Progenitor cell of endocrine pancreas (in vitro differentiated cells): ENCODE measurements at places on chromosomes 7 and 10.
A peak's percentile ranks its signal among the peaks of the same experiment; 100 is the strongest.

GRCh38 chr10:23686722-23687121, 247.8 kb downstream of the OTUD1 start:
- H3K4me1 ChIP-seq, result no peaks in the 10 kb centered on the region
- peaks cover 71% of the 10 kb centered on the region for H3K27me3 ChIP-seq
- H3K27ac ChIP-seq, result no peak overlapping the region
- H3K36me3 ChIP-seq, result no peaks in the 10 kb centered on the region
- DNase-seq, result no peak

DNA sequence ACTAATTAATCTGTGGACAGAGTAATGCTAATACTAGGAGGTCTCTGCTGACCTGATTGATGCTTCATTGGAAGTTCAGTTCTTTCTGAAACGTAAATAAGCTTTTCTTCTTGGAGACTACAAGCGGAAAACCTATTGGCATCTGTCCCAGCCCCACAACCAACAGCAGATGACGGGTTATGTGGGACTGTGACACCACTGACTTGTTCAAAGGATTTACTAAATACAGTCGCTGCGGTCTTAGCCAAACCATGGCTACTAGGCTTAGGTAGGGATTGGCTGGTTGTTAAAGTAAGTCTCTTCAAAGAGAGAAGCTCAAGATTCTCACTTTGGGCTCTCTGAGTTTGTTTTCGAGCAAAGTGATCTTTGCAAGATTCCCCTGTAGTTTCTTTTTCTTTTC, 68.3 kb downstream of the HYCC1 start:
- no peaks in the 10 kb centered on the region for H3K27me3 ChIP-seq
- no peak overlapping the region for H3K4me3 ChIP-seq
- H3K36me3 ChIP-seq, result peaks cover 8% of the 10 kb centered on the region

DNA sequence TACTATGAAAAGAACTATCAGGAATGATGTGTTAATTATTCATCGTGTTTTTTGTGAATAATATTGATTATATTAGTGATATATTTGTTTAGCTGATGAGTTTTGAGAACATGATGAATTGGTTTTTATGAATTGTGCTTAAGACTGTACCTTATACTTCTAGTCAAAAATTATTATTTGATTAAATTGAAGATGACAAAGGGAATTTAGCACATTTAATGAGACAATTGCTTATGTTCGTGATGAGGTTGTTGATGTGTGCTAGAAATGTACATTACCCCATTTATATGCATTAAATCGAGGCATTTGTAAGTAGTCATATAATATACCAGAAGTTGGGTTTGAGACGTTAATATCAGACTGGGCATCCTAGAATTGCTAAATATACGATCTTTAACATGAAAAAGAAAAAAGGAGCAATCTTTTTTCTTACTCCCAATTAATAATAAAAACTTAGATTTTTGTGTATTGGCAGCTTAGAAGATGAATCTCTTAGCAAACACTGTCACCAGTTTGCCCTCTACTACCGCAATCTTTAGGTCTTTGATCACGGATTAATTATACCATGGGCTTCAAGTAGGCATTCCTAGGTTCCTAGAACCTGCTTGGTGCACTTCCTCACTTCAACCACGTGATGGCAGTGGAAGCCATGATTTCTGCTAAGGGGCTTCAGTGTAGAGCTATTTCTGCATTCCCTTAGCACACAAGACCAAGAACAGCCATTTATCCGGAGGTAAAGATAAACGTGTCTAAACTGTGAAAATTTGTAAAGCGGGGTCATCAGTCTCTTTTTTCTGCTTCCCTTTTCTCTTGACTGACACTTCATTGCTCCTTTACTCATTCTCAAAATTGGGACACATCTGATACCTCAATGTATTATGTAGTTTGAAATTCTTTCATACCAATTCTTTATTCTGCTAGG, 1.6 kb downstream of the KLHDC10 start:
- peaks cover 5% of the 10 kb centered on the region for H3K36me3 ChIP-seq
- H3K4me1 ChIP-seq, result peaks cover 43% of the 10 kb centered on the region
- peak; percentile 47 for DNase-seq

- H3K4me1 ChIP-seq, result no peaks in the 10 kb centered on the region
- H3K27ac ChIP-seq, result no peak overlapping the region
- DNase-seq, result no peak
Observed at GRCh38 chr7:150481186-150481920, 30.9 kb downstream of the GIMAP8 start.

DNA sequence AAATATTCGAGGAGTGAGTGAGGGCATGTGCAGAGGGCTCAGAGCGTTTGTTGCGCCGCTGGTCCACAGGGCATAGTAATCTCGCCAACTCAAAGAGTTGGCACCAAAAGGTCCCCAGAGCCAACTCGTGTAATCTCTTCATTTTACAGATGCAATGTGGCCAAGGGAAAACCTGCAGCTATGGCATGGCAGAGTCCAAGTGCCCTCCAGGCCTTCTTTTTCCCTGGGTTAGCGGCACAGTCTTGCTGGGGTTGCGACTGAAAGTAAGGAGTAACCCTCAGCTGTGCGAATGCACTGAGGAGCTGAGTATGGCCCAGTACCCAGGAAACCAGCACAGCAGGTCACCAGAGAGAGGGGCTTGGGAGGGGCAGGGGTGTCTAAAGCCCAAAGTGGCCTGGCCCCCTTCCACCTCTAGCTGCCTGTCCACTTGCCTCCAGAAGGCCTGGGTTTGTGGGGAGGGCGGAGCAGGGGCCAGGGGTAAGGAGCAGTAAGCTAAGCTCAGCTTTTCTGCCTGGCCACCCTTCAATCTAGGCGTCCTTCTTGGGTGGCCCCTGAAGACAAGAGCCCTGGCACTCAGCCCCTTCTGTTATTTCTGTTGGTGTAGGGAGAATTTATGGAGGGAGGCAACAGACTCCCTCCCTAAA, 3.3 kb upstream of the GAD2 start:
- H3K27ac ChIP-seq, result no peak overlapping the region
- peaks cover 64% of the 10 kb centered on the region for H3K27me3 ChIP-seq
- H3K36me3 ChIP-seq, result no peaks in the 10 kb centered on the region
- H3K4me3 ChIP-seq, result no peak overlapping the region
- H3K4me1 ChIP-seq, result peaks cover 16% of the 10 kb centered on the region

- no peak overlapping the region for H3K4me3 ChIP-seq
- H3K27ac ChIP-seq, result no peak overlapping the region
Observed at GRCh38 chr10:36094096-36094495, 452.0 kb upstream of the FZD8 start.

DNA sequence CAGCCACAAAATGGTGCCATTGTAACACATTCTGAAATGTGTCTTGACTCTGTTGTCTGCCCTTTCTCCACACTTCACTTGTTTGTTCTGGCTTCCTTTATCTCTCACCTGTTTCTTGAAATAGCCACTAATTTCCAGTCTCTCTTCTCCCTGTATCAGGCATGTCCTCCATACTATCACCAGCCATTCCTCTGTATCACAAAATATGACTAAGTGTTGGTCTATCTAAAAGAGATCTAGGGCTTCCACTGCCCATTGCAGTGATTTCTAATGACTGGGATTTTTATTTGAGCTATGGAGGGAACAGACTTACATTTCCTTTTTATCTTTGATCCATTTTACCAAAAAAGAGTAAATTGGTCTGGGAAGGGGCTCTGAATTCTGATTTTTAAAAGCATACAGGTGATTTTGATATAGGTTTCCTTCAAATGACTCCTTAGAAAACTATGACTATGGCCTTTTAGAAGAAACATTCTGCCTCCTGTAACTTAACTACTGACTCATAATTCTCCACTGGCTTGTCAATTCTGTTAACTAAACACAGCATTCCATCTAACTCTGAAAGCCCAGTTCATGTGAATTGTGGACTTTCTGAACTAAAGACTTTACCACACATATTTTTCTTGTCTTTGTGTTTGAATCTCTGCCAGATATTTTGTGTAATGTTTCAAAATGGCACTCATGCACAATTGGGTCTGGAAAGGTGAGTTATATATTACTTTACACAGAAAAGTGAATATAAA, 1121.4 kb downstream of the XPNPEP1 start:
- no peak overlapping the region for H3K27ac ChIP-seq
- no peak overlapping the region for H3K4me3 ChIP-seq
- DNase-seq, result no peak
- H3K27me3 ChIP-seq, result no peaks in the 10 kb centered on the region
- H3K36me3 ChIP-seq, result no peaks in the 10 kb centered on the region
- peaks cover 3% of the 10 kb centered on the region for H3K4me1 ChIP-seq

DNA sequence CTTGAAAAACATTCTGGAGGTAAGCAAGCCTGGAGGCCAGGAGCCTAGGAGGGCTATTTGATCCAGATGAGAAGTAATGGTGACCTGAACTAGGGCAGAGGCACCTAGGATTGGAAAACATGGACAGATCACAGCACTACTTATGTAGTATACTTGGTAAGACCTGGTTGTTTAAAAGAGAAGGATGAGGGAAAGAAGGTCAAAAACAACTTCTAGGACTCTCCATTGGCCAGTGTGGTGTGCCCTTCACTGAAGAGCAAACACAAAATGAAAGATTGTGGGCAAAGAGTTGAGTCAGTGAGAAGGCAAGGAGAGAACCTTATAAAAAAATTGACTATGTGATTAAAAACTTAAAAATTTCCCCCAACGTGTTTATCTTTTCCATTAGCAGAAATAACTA, 14.3 kb downstream of the ANKRD1 start:
- H3K27ac ChIP-seq, result no peak overlapping the region
- peaks cover under 1% of the 10 kb centered on the region for H3K4me1 ChIP-seq
- H3K4me3 ChIP-seq, result no peak overlapping the region
- no peaks in the 10 kb centered on the region for H3K27me3 ChIP-seq

GRCh38 chr7:23491502-23491901, 21.2 kb upstream of the IGF2BP3 start:
- H3K36me3 ChIP-seq, result peaks cover 2% of the 10 kb centered on the region
- DNase-seq, result no peak
- peaks cover 2% of the 10 kb centered on the region for H3K4me1 ChIP-seq
- no peak overlapping the region for H3K4me3 ChIP-seq
- no peak overlapping the region for H3K27ac ChIP-seq

- H3K4me1 ChIP-seq, result no peaks in the 10 kb centered on the region
- peaks cover 18% of the 10 kb centered on the region for H3K36me3 ChIP-seq
- H3K27me3 ChIP-seq, result no peaks in the 10 kb centered on the region
Observed at GRCh38 chr10:244227-244626, 109.0 kb downstream of the ZMYND11 start.
